ENCODE measurements at places on chromosomes 3 and 15.

GRCh38 chr3:32436816-32437189 is 45.1 kb downstream of the CMTM7 start:
- no peak for DNase-seq

GRCh38 chr3:46395210-46395661 is 11.6 kb downstream of the CCR5AS start:
- no peak for DNase-seq

- DNase-seq = no peak
These were observed 37.7 kb upstream of the NAALADL2 start for GRCh38 chr3:174821477-174821876.

DNA sequence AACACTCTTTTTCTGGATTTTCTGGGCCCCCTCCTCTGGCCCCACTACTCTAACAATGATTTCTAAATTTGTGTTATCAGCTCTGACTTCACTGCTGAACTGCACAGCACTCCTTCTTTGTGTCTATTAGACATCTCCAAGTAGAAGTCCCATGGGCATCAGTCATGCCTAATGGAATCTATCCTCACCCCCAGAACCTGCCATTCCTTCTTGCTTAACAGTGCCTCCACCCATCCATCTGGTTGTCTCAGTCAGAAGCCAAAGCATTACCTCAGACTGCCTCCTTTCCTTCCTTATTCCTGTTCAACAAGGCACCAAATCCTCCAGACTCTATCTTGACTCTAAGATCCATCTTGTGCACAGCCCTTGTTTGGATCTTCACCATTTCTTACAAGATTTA is 36.2 kb downstream of the SSR3 start:
- no peak for DNase-seq

GRCh38 chr3:66800941-66801545 is 197.1 kb upstream of the KBTBD8 start:
- no peak for DNase-seq

Data from stimulated activated CD8-positive, alpha-beta memory T cell treated with anti-CD3 and anti-CD28 coated beads, Interleukin-12 subunit alpha, Interleukin-12 subunit beta, amount 100 ng/mL, for 4 hours (primary cell).